ENCODE measurements at places on chromosomes 12 and 14. TPM values are rescaled to one million over a fixed set of nuclear protein-coding genes. Genes with fewer than 3 reads are reported as not detected.
A peak's percentile ranks its signal among the peaks of the same experiment; 100 is the strongest.

- DNase-seq: no peak
Observed at GRCh38 chr14:72740504-72740961, 153.4 kb downstream of the DPF3 start.

DNA sequence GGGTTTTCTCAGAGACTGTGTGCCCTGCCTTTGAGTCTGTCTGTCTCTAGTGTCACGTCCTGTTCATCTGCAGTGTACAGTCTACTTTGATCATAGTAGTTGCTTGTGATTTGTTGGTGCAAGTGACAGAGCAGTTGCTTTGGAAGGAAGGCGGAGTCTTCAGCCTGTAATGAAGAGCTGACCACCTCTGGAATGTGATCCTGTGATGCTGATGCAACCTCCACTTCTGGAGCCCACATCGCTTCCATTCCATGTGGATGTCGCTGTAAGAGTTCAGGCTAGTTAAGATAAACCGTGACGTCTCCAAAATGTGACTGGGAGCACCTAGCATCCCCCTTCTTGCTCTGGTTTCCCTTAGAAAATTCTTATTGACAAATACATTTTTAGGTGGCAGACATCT is 51.8 kb downstream of the PELI2 start:
- no peak for DNase-seq

GRCh38 chr14:86462193-86462753 is 932.3 kb downstream of the FLRT2 start:
- DNase-seq: peak; percentile 13

GRCh38 chr12:75990189-75990912 is 41.2 kb downstream of the PHLDA1 start:
- DNase-seq: no peak

- DNase-seq: no peak
Observed at GRCh38 chr14:76293923-76294322, 82.0 kb upstream of the ESRRB start.

- peak; percentile 90 for DNase-seq
Observed at GRCh38 chr12:120640861-120641833, 721 bp downstream of the CABP1 start.

The ACRBP gene
- 7.0 TPM for polyA plus RNA-seq

DNA sequence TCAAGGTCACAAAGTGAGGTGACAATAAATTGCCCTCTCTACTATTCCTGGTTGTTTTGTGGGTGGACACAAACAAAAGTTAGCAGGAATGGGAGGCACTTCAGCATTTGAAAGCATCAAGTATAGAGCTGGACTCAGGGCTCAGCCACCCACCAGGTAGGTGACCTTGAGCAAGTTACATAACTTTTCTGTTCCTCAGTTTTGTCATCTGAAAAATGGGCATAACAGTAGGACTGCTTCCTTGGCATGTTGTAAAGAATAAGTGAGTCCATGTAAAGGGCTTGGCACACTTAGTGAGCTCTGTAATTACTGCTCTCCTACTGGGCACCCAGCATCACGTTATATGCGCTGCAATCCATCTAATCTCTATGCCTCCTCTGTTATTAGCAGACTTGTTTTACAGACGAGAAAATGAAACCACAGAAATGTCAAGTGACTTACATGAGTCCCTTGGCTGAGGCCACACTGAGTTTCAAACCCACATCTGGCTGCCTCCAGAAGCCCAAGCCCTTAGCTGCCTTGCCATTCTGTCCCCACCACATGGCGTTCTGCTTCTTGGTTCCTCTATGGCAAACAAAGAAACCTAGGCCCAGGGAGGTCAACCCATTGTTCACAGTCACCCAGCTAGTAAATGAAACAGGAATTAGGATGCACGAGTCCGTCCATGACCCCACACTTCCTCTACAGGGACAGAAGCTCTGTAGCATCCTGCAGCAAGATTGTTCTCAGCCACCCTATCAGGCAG is 63.2 kb upstream of the SLC24A4 start:
- no peak for DNase-seq

DNA sequence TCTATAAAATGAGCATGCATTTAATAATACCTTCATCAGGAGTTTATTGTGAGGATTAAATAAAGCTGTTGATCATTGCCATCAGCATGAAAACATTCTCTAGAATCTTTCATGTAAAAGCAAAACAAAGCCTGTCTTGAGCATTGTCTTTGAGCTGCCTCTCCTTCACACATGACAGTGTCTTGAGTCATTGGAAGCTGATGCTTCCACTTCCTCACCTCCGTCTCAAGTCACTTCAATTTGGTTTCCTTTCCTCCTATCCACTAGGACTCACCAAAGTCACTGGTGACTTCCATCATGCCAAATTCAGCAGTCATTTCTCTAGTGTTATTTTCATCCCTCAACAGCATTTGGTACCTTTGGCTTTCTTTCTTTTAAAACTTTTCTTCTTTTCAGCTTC is 31.6 kb upstream of the MYBPC1 start:
- DNase-seq: no peak

The PARPBP gene
- polyA plus RNA-seq: 8.2 TPM

The FOXM1 gene
- polyA plus RNA-seq: 44.3 TPM

DNA sequence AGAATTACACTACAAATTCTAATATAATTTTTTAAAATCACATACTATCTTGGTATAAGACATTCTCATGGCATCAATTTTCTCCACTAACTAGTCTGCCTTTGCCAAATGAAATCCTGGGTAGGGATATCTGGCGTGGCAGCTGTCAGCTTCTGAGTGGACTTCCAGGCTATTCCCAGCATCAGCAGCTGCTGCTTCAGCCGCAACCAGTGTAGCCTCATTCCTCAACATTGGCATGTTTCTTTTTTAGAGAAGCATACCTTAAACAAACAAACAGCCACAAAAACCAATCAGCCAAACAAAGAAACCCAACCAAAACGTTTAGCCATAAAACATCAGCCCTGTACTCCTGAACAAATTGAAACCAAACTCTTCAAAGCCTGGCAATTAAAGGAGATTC is 235.8 kb downstream of the SSPN start:
- no peak for DNase-seq

DNA sequence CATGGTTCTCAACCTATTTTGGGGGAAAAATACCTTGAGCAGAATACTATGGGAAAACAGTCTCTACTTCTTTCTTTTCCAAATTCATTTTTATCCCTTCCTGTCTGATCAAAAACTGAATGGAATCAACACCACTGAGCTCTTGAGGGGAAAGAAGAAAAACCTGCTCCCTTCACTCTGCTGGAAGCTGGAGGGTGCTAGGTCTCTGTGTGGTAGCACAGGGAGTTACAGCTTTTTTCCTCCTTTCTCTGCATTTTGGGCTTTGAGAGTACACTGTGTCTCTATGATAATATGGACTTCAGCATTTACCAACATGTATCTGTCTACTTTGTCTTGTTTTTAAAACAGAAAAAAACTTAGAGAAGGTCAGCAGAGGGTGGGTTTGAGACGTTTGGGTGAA is 417.2 kb upstream of the SYT1 start:
- no peak for DNase-seq

The B4GALNT1 gene
- not detected for polyA plus RNA-seq

The NPFF gene
- polyA plus RNA-seq: not detected

- no peak for DNase-seq
Observed at GRCh38 chr14:69763761-69764510, 3.0 kb upstream of the SRSF5 start.

The GPRC5D gene
- not detected for polyA plus RNA-seq

GRCh38 chr12:4540638-4541037 is 1.9 kb downstream of the RAD51AP1 start:
- DNase-seq: no peak

GRCh38 chr12:2044165-2044564 is 8.6 kb upstream of the CACNA1C start:
- no peak for DNase-seq

DNA sequence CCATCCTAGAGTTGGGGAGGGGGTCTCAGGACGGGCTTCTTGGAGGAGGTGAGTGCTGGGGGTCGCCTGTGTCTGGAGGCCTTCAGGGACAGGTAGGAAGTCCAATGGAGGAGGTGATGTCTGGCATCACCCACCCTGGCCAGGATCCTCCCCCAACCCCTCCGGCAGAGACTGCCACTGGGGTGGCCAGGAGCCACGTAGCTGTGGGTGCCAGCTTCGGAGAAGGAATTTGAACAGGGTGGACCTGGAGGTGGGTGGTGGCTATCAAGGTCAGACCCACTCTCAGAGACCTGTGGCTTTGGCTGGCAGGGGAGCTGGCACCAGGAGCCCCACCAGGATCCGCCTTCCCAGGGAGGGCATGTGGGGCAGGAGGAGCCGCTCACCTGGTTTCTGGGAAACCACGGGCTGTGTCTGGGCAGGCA is 9.1 kb downstream of the CEP170B start:
- DNase-seq: no peak

The SLCO1A2 gene
- polyA plus RNA-seq: 2.9 TPM

DNA sequence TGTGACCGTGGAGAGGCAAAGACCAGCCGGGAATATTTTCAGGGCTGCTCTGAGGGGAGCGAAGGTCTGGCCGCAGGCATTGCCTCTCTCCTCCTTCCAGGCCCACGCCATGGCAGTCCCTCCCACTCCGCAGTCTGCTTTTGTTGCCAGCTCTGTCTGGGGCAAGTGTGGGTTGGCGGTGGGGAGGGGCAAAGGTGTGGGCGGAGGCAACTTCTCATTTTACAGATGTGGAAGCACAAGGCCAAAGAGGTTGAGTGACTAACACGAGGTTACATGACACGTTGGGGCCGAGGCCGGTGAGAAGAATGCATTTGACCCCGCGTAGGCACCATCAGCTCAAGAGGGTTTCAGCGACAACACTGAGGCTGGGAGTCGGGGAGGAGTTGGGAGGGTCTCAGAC is 6.1 kb upstream of the FAIM2 start:
- DNase-seq: peak; percentile 68

DNA sequence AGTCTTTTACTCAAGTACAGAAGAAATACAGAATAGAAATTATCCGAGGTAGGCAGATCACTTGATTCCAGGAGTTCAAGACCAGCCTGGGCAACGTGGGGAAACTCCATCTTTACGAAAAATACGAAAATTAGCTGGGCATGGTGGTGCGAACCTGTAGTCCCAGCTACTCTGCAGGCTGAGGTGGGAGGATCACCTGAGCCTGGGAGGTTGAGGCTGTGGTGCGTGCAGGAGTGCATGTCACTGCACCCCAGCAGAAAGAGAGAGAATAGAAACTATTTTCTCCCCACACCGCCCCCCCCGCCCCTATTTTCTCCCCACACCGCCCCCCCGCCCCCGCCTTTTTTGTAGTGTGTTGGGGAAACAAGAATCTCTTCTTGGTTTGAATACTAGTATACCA is 2.2 kb downstream of the DNM1L start:
- no peak for DNase-seq

The KCNK10 gene
- not detected for polyA plus RNA-seq

DNA sequence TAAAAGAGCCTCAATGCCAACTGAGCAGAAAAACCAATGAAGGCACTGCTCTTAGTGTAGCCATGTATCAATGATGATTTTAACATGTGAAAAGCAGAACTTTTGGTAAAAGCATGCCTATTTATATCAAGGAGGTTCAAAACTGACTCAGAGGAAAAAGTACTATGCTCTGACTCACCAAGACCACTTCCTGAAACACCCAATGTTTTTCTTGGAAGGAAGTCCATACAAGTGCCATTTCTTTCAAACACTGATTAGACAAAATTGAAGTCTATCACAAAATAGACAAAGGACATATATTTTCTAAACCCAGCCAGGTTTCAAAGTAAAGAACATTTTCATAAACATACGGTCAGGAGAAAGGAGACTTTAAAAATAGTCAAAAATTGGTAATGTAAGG is 88.6 kb downstream of the EPS8 start:
- no peak for DNase-seq

The NCAPD2 gene
- polyA plus RNA-seq: 20.2 TPM

The PRKD1 gene
- 15.2 TPM for polyA plus RNA-seq

GRCh38 chr12:63302269-63302940 is 151.4 kb upstream of the AVPR1A start:
- no peak for DNase-seq

- DNase-seq: no peak
Observed at GRCh38 chr14:40758076-40758475, 848.6 kb upstream of the LRFN5 start.

The LTBP2 gene
- polyA plus RNA-seq: 1.5 TPM

The PPFIBP1 gene
- polyA plus RNA-seq: 23.5 TPM

The TAMALIN gene
- 8.2 TPM for polyA plus RNA-seq

The LMNTD1 gene
- 0.69 TPM for polyA plus RNA-seq

The KLHL33 gene
- 0.04 TPM for polyA plus RNA-seq

DNA sequence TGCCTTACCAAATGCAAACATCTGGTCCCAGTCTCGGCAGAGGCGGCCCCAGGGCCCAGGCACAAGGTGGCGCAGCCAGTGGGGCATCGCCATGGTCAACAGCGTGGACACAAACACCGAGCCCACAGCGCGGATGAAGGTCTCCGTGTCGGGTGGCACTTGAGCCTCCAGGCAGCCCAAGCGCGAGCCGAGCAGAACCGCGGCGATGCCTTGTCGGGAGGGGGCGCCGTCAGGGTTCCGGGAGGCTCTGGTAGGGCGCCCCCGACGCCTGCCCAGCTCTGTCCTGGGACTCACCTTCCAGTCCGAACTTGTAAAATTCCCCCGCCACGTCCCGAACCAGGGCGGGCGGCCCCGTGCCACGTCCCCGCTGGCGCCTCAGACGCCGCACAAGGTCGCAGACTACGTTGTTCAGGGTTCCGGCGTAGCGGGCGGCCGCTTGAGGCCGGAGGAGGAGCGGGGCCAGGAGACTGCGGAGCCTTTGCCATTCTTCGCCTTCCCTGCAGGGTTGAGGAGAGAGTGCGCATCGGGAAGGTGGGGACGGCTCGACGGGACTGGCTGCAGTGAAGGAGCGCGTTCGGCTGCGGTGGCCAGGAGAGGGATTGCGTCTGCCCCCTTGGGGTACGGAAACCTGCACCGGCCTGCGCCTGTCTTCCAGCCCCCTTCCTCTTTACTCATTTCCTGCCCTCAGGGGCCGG is 1.7 kb downstream of the CYP27B1 start:
- DNase-seq: peak; percentile 37

DNA sequence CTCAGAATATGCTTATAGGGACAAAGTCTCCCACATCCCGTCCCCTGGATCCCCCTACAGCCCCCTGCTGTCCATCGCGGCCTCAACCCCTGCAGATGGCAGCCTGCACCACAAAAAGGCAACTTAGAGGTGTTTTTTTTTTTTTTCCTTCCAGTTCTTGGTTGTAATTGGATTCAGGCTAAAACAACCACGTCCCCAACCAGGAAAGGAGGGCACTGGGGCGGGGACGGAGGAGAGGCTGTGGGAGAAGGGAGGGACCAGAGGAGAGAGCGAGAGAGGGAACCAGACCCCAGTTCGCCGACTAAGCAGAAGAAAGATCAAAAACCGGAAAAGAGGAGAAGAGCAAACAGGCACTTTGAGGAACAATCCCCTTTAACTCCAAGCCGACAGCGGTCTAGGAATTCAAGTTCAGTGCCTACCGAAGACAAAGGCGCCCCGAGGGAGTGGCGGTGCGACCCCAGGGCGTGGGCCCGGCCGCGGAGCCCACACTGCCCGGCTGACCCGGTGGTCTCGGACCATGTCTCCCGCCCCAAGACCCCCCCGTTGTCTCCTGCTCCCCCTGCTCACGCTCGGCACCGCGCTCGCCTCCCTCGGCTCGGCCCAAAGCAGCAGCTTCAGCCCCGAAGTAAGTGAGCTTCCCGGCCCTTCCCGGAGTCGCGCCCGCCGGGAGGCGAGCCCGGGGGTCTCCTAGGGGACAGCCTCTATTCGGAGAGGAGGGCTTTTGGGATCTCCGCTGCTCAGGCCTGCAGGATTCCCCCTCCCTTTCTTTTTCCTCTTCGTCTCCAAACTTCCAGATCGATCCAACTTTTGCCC is at the start of gene MMP14:
Gene MMP14 (plus strand): TSS at position 285 of the 813 bp plus-strand sequence. CDS start 233 bp downstream, at position 518.
- no peak for DNase-seq
